K562 (cell line): ENCODE measurements at places on chromosomes 2 and 18. TPM values are rescaled to one million over a fixed set of nuclear protein-coding genes. Genes with fewer than 3 reads are reported as not detected.

FAP gene
- total RNA-seq, result not detected in 2 replicates

SH3BP4 gene
- 0.22 and 0.27 TPM in 2 replicates for total RNA-seq

TBR1 gene
- total RNA-seq, result not detected in 2 replicates

SFT2D3 gene
- total RNA-seq, result 8.8 and 9.9 TPM in 2 replicates

CMPK2 gene
- total RNA-seq, result 7.2 and 7.9 TPM in 2 replicates

NPAS2 gene
- 0.29 TPM in 1 of 2 replicates, not detected in the other for total RNA-seq

ARHGAP15 gene
- total RNA-seq, result 4.2 and 5.1 TPM in 2 replicates

RESP18 gene
- not detected in 2 replicates for total RNA-seq

RETSAT gene
- 19.5 and 20.1 TPM in 2 replicates for total RNA-seq

TMEM198 gene
- 2.4 and 3.8 TPM in 2 replicates for total RNA-seq

CYTIP gene
- total RNA-seq, result 0.33 and 0.42 TPM in 2 replicates

EFEMP1 gene
- total RNA-seq, result 0.82 and 0.83 TPM in 2 replicates

CAVIN2 gene
- total RNA-seq, result 70.5 and 74.6 TPM in 2 replicates

MOGAT1 gene
- total RNA-seq, result not detected in 2 replicates

COL4A4 gene
- total RNA-seq, result 0.07 TPM in 1 of 2 replicates, not detected in the other

CHRNA1 gene
- total RNA-seq, result not detected in 2 replicates

GALNT1 gene
- 49.6 and 53.0 TPM in 2 replicates for total RNA-seq

TEX44 gene
- total RNA-seq, result not detected in 2 replicates

ALK gene
- total RNA-seq, result not detected in 2 replicates

LRRTM4 gene
- not detected in 2 replicates for total RNA-seq

LYG2 gene
- total RNA-seq, result not detected in 2 replicates

EIF2AK2 gene
- total RNA-seq, result 17.2 and 17.6 TPM in 2 replicates

GALM gene
- 21.8 and 22.7 TPM in 2 replicates for total RNA-seq

GCG gene
- 0.29 TPM in 1 of 2 replicates, not detected in the other for total RNA-seq

IL18R1 gene
- total RNA-seq, result 2.5 and 4.5 TPM in 2 replicates

MEP1B gene
- total RNA-seq, result not detected in 2 replicates

POTEJ gene
- total RNA-seq, result not detected in 2 replicates

PDCD1 gene
- total RNA-seq, result 0.87 and 1.0 TPM in 2 replicates

RAD51AP2 gene
- total RNA-seq, result not detected in 2 replicates

PPIL3 gene
- 24.3 and 26.5 TPM in 2 replicates for total RNA-seq

SERPINB3 gene
- not detected in 2 replicates for total RNA-seq

EEF1B2 gene
- 643 and 674 TPM in 2 replicates for total RNA-seq

OSR1 gene
- not detected in 2 replicates for total RNA-seq

PFN4 gene
- 0.16 and 0.56 TPM in 2 replicates for total RNA-seq

CCL20 gene
- 0.29 TPM in 1 of 2 replicates, not detected in the other for total RNA-seq

GAL3ST2 gene
- 0.31 and 0.42 TPM in 2 replicates for total RNA-seq

ATL2 gene
- 71.3 and 72.1 TPM in 2 replicates for total RNA-seq

HOXD13 gene
- not detected in 2 replicates for total RNA-seq

AMER3 gene
- total RNA-seq, result not detected in 2 replicates

TXNDC2 gene
- 2.0 and 3.8 TPM in 2 replicates for total RNA-seq

ZNF804A gene
- total RNA-seq, result 0.47 and 0.73 TPM in 2 replicates

KLHL41 gene
- 0.09 TPM in 1 of 2 replicates, not detected in the other for total RNA-seq

SCYGR3 gene
- not detected in 2 replicates for total RNA-seq

SLC16A14 gene
- total RNA-seq, result not detected in 2 replicates

KCNG3 gene
- not detected in 2 replicates for total RNA-seq
